HL-60 (cell line): ENCODE measurements at places on chromosomes 12 and 14.

DNA sequence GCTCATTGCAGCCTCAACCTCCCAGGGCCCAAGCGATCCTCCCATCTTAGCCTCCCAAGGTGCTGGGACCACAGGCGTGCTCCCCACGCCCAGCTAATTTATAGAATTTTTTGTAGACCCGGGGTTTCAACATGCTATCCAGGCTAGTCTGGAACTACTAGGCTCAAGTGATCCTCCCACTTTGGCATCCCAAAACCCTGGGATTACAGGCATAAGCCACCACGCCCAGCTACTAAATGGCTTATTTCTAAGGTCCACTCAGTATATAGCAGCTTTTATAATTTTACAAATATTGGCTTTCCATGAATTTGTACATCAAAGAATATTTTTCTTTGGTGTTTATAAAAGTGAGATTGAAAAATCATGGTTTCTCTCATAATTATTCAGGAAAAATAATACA lies 167.8 kb downstream of the TTC7B start:
- no peak for DNase-seq

GRCh38 chr14:94483071-94483451 lies 7.1 kb upstream of the SERPINA9 start:
- DNase-seq, result no peak

DNA sequence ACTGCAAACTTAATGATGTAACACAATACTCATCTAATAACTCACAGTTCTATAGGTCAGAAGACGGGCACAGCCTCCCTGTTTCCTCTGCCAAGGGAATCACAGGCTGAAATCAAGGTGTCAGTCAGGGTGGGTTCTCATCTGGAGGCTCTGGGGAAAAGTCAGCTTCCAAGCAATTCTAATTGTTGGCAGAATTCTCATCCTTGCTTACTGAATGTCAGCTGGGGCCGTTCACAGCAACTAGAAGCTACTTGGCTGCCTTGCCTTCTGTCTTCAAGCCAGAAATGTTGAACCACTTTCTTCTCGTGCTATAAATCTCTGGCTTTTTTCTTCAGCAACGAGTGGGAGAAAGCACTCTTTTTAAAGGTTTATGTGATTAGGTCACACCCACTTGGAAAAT lies 80.1 kb upstream of the PDZRN4 start:
- no peak for DNase-seq

DNA sequence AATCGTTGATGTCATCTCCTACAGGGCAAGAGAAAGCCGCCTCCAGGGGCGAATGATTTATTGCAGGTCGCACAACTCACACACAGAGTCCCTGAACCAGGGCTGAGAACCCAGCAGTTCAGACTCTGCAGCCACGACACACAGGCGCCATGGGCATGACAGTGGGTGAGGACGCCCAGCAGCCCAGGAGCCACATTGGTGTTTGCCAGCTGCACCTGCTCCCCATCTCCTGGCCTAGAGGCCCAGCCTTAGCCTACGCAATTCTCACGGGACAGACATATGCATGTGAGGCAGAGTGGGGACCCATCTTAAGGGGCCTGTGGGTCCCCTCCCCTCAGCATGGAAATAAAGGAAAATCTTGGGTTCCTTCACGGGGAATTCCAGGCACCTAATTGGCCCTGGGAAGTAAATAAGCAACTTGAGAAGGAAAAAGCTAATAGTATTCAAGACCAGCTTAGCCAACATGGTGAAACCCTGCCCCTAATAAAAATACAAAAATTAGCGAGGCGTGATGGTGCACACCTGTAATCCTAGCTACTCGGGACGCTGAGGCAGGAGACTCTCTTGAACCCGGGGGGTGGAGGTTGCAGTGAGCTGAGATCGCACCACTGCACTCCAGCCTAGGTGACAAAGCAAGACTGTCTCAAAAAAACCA lies 69.3 kb downstream of the RIMBP2 start:
- DNase-seq, result no peak

DNA sequence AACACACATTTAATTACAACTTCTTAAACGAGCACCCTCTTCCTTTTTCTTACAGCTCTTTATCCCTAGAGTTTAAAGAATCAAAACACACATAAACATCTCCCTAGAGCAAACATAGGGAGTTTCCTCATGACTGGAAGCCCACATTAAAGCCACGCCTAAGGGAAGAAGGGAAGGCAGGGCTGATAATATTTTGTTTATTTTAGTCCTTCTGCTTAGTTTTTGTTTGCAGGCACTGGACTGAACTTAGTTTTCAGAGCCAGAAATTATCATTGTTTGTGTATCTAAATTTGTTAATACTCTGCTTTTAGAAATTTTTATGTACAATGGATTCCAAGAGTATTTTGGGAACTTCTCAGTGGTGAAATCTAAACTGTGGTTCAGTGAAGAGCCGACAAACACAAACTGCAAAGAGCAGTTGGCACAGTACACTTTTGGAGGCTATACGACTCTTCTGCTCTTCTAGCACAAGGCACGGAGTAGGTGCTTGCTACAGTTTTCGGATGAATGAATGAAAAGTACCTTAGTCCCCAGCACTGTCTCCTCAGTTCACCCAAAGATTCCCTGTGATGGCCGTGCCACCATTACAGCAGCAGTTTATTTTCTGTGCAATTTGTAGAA lies 17.6 kb upstream of the AMIGO2 start:
- no peak for DNase-seq

- DNase-seq, result no peak
These were observed 162.7 kb downstream of the BMP4 start for GRCh38 chr14:53793790-53794505.

GRCh38 chr14:68704736-68705720 lies 87.8 kb downstream of the ZFP36L1 start:
- DNase-seq, result no peak

DNA sequence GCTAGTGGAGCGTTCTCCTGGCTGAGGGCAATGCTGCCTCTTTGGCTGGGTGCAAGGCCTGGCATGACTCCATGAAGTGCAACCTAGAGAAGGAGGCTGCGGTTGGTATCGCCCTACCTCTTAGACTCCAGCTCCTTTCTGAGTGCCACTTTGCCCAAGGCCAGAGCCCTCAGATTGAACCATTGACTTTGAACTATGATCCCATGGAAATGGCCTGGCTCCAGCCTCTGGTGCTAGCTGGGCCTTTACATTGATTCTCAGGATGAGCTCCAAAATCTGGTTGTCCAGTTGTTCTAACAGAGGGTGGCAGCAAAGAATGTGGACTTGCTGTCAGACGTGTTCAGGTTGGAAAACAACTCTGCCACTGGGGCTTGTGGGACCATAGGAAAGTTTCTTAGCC lies 16.1 kb upstream of the SMOC1 start:
- no peak for DNase-seq

GRCh38 chr14:51392416-51392815 lies 152.4 kb downstream of the TMX1 start:
- no peak for DNase-seq

DNA sequence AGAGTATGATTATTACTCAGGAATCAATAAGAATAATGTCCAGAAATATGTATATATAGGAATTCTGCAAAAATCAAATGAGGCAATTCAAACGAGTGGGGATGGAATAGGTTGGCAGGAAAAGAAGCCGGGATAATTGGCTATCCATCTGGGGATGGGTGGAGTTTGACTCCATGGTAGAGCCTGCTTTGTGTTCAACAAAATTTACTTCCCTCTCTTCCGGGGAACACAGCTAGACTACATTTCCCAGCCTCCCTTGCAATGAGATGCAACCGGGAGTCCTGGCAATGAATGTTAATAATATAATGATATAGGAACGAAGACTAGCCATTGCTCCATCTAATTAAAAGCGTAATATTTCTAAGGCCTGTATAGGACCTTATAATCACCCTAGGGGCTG lies 146.6 kb downstream of the EFCAB11 start:
- DNase-seq, result no peak

DNA sequence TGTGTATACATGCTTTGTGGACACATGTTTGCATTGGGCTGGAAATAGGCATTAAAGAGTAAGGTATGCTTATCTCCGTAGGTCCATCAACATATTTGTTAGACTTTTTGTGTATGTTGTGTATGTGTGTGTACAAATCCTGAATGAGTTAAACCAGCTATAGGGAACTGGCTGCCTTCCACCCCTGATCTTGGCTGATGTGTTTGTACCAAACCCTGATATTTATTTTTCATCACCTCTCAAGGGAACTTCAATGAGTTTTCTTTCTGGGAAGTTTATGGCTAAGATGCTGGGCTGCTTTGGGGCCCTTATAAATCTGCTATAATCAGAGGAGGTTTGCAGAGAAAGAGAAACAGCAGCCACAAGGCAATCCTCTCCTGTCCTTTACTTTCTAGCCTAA lies 37.1 kb upstream of the CISTR start:
- DNase-seq, result no peak

DNA sequence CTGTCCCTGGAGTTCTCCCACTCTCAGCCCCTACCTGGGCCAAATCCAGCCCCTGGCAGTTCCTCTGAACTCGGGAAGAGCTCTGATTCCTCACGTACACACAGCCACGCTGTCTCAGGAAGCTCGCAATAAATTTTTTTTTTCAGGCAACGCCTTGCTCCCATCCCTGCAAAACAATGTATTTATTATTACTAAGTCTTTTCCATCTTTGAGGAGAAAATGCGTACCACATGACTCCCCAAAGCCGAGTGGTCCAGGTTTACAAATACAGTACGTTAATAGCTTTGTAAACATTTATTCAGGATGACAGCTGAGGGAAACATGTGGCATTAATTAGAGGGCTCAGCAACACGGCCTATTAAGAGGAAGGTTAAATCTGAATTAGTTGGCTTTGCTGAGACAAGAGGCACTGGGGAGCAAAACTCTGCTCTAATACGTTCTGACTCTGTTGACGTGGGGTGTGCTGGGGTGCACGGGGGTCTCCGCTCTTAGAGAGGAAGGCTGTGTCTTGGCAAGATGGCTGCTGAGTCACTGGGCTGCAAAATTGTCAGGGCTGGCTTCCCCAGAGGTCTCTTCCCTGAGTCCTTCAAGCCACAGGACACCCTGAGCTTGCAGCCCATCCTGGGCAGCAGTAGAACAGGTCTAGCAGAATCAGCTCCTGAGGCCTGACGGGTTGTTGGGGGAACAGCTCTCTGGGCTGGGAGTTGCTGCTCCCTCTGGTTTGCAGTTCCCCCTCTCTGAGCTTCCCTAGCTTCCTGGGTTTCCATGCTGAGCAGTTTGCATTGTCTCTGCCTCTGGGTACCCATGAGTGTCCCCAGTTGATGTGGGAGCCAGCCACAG lies 185.2 kb upstream of the TBX3 start:
- no peak for DNase-seq

DNA sequence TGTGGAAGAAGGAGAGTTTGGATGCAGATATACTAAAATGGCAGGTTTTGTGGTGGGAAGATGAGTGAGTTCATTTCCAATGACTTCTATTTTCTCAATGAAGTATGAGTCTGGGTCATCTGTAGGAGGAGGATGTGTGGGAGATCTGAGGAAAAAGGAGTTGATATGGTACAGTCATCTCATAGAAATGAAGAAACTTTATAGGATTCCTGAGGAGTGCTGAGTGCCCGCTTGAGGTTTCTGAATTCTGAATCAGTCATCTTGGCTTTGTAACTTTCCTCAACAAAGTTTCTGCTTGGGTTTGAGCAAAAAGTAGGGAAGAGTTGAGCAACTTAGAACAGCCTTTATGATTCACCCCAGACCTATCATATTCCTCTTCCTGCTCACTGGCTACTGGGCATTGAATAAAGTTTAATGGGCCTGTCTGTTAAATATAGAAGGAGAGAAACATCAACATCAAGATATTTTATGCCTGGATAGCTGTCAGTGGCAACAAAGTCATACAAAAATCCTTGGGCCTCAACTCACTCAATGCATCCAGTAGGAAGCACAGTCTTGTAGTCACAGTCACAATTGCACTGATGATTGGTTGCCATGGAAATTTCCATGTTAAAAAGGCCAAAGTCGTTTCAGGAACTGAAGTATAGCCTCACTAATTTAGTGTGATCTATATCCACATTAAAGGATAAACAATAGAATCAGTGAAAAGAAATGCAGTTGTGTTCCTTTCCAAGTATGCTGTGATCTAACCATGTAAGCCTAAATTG lies 284.7 kb downstream of the DUSP6 start:
- no peak for DNase-seq

GRCh38 chr14:100120522-100121269 lies 38.7 kb downstream of the DEGS2 start:
- no peak for DNase-seq
